ENCODE measurements at places on chromosomes 13 and 19. TPM values are rescaled to one million over a fixed set of nuclear protein-coding genes. Genes with fewer than 3 reads are reported as not detected.
A peak's percentile ranks its signal among the peaks of the same experiment; 100 is the strongest.

Gene EML2
- total RNA-seq, result 42.0 TPM

DNA sequence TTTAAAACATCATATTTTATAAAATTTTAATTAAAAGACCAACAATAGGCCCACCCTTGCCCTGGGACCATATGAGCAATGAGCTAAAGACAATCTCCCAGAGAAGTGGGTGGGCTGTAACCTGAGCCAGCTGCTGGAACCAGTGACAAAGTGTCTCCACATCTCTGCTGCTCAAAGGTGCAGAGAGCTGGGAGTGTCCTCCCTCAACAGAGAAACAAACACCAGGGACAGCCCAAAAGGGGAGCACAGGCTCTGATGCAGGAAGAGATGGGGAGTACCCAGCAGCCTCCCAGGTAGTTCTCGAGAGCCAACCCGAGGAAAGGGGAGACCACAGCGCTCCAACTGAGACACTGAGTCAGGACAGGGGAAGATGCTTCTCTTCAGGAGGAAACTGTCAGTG is 39.1 kb downstream of the DOCK9 start:
- DNase-seq, result no peak

- no peak for DNase-seq
These were observed 42.8 kb downstream of the BICRA start for GRCh38 chr19:47651691-47652090.

DNA sequence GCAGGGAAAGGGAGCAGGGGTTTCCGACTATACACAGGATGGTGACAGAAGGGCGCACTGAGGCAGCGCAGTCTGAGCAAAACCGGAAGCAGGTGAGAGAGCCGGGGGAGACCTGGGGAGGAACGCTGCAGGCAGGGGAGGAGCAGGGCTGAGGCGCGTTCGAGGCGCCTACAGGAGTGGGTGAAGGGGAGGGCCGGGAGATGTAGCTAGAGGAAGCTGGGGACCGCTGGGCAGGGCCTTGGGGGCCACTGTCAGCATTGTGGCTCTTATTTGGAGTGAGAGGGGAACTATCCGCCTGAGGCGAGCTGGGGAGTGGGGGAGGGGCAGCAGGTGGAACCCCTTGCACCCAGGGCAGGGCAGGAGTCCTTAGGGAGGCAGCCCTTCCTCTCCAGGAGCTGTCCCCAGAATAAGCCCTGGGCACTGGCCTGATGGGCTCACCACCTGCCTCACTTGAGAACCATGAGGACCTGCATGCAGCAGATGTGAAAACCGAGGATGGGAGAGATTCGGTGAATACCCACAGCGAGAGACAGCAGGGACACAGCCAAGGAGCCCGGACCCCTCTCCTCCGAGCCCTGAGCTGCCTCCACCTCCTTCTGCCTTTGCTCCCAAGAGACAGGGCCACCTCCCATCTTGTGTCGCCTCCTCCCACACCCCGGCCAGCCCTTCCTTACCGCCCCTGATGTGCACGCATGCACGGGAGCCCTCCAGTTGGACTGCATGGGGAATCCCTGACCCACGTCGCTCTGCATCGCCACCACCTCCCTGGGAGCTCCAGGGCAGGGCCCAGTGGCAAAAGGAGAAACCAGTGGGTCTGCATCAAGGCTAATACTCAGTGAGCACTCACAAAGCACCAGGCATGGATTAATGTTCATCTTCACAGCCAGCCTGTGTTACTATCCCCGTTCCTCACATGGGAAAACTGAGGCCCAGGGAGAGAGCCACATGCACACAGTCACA is 10.3 kb downstream of the AKT2 start:
- DNase-seq, result no peak

- DNase-seq, result no peak
These were observed 138.5 kb downstream of the KLF12 start for GRCh38 chr13:73995736-73996135.

Gene FAM216B
- total RNA-seq, result not detected

DNA sequence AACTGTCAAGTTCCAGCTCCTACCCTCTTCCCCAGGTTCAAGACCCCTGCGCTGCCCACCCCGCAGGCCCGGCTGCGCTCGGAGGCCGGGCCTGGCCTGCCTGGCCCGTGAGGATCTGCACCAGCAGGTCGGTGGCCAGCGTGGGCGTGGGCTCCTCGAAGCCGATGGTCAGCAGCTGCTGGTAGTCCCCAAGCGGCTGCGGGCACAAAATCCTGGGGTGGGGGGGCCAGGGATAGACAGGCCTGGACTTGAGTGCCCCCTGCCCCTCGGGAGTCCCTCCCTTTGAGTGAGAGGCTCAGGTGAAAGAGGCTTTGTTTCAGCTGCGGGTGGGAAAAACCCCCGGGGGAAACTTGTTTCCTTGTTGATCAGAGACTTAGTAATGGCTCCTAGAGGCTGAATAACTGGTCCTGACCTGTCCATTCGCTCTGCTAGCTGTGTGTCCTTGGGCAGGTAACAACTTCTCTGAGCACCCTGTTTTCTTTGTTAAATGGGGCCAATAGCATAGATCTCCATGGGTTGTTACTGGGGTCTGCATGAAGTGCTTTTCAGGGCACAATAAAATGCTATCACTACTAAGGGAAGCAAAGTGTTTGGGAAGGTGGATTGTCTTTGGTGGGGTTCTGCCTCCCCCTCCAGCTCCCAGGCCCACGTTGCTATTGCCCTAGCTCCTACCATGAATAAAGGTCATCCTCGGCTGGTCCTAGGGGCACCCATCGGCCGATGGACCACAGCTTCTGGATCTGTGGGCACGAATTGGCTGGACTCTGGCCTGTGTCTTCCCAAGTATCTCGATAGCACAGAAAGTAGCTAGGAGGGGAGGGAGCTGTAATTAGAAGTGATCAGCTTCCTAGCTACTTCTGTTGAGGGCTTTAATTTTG is 3.5 kb downstream of the C19orf67 start:
- peak; percentile 88 for DNase-seq

GRCh38 chr19:19111136-19111835 is 27.0 kb downstream of the TMEM161A start:
- no peak for DNase-seq

Gene GPI
- 113 TPM for total RNA-seq

DNA sequence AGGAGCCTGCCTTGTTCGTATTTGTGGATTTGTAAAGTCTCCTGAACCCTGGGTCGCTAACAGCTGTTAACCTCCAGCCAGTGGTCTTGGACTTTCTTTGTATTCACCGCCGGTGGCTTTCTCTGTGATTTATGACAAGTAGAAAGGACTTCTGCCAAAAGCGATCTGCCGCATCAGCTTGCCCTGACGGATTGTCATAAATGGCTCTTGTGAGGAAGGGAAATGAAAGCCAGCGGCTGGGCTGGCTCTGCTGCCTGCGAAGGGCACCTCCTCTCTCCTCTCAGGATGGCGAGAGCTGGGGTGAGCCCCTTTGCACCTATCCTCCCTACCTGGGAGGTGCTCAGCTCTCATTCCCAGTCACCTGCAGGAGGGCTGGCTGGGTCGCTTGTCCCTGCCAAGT is 25.6 kb downstream of the DHRS12 start:
- DNase-seq, result no peak

DNA sequence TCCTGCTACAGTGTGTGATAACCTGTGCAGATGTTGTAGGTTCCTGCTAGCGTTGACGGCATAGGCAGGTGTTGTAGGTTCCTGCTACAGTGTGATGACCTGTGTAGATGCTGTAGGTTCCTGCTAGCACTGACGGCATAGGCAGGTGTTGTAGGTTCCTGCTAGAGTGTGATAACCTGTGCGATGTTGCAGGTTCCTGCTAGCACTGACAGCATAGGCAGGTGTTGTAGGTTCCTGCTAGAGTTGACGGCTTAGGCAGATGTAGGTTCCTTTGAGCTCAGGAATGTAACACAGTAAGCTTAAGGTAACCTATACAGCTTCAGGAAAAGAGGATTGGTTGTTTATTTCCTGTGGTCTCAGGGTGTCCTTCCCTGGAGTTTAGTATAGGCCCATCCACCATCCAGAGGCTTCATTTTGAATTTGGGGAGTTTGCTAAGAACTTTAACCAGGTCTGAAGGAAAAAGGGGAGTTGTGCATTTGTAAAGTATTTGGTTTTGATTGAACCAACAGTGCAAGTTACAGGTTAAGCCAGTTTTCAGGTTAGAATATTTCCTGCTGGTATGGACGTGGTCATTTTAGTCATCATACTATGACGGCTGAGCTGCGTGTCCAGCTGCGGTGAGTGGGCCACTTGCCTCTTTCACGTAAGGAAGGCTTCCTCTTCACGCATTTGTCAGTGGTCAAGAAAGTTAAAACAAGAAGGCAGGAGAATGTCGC is 53.8 kb downstream of the ATP11A start:
- no peak for DNase-seq
